Right ventricle myocardium superior (tissue), 1 donor: ENCODE measurements at places on chromosomes 5 and 9. TPM values are rescaled to one million over a fixed set of nuclear protein-coding genes. Genes with fewer than 3 reads are reported as not detected.

DNA sequence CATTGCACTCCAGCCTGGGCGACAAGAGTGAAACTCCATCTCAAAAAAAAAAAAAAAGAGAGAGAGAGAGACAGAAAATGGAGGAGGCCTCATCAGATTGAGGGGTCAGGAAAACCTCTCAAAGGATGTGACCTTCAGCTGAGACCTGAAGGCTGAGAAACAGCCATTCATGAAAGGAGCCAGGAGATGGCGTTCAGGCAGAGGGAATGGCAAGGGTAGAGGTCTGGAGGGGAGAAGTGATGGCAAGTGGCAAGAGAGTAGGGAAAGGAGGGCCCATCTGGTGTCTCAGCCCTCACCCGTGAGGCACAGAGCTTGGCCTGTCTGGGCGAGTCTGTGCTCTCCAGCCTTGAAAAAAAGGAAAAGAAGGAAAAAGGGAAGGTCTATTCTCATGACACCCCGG lies 17.0 kb downstream of the CAMK2A start:
- no peak for DNase-seq

DNA sequence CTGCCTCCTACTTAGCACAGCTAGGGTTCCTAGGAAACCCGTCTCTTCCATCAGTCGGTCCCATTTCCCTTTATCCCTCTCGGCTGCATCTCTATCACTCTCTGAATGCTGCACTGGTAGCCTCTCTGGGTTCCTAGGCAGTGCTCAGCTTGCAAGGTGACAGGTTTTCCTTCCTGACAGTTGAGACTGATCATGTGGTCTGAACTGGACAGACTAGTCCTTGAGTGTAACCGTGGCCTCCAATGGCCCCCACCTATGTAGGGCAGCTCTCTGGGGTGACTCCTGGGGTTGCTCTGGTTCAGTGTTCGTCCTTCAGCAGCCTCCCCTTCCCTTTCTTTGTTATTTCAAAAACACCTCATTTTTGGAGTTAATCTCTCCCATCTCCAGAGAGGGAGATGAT lies 3.8 kb downstream of the TMEM8B start:
- DNase-seq: no peak

GRCh38 chr5:96885518-96886338 lies 9.4 kb downstream of the ERAP2 start:
- no peak for DNase-seq

- DNase-seq: no peak
Measured at GRCh38 chr9:92706218-92706940, 36.4 kb upstream of the IPPK start.

SLC6A19 gene
- total RNA-seq: not detected

DNA sequence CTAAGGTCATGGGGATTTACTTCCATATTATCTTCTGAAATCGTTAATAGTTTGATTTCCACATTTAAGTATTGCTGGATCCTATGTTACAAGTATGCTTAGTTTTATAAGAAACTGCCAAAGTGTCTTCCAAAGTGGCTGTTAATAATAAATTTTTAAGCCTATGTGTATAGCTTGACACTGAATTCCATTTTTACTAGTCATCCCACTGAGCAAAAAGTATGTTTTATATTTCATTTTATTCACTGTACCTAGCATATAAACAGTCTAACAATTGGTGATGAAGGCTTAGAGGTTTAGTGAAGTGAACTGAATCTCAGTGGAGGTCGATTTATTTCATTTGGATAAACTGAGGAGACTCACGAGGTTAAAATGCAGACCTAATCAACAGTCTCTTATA lies 174.6 kb downstream of the ADAMTS6 start:
- no peak for DNase-seq

CETN3 gene
- 27.4 TPM for total RNA-seq
